ENCODE measurements at places on chromosomes 16 and 17.

GRCh38 chr17:50710650-50711049 lies 2.9 kb upstream of the ANKRD40 start:
- DNase-seq: no peak

DNA sequence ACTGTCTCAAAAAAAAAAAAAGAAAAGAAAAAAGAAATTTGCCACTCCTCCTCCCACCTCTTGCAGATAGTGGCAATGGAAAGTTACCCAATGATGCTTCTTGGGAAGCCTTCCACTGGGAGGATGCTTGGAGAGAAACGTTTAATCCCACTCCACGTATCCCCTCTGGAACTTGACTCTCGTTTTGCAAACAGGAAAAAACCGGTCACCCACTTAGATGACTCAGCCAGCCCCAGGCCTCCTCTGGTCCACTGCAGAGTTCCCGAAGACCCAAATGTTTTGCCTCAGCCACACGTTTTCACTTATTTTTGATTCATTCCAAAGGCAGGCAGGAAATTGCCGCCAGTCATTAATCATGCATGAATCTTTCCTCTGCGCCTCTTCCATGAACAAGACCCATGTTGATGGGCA lies 9.3 kb upstream of the TNFRSF17 start:
- DNase-seq: no peak

- DNase-seq: no peak
Observed at GRCh38 chr16:72406390-72406789, 234.4 kb upstream of the PMFBP1 start.

- DNase-seq: no peak
Observed at GRCh38 chr17:63929860-63930766, 2.0 kb downstream of the CD79B start.

- DNase-seq: no peak
Observed at GRCh38 chr16:81547194-81547938, 102.8 kb downstream of the CMIP start.

Data from stimulated activated CD4-positive, alpha-beta T cell treated with anti-CD3 and anti-CD28 coated beads, TNF-alpha, amount 100 ng/mL, for 48 hours (primary cell).